ENCODE measurements at places on chromosomes 2 and 18. TPM values are rescaled to one million over a fixed set of nuclear protein-coding genes. Genes with fewer than 3 reads are reported as not detected.

DNA sequence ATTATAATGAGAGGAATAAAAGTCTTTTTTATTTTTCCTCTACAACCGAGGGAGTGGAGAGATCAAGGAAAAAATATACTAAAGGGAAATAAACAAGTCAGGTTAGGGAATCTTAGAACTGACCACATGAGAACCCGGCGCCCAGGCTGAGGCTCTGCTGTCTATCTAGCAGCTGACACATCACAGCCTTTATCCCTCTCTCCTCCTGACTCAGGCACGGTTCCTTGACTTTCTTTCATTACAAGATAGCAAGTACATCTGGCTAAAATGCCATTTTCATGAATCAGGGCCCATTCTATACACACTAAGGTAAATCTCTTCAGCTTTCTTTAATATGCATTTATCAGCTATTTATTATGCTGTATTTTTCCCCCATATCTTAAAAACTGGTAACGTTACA, 296.0 kb downstream of the TMX3 start:
- DNase-seq = no peak

The MAB21L4 gene
- total RNA-seq = 4.5 TPM

GRCh38 chr18:75052475-75052874, 156.5 kb downstream of the PTGR3 start:
- no peak for DNase-seq

The PCARE gene
- 0.10 TPM for total RNA-seq

DNA sequence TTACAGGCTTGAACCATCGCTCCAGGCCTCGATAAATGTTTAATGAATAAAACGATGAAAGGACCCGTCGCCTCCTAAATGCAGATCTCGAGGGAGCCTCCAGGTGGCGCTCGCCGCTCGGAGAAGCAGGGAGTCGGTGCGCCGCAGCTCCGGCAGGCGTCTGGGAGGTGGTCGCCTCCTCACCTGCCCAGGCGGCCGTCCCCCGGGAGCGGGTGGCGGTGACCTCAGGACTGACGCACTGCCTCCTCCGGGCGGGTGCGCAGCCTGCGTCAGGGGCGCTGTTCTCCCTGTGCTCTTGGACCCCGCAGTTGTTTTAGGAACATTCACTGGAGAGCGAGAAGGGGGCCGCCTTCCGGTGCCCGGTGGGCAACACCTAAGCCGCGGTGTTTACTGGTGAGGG, 38.6 kb upstream of the POLE4 start:
- peak; percentile 3 for DNase-seq

The SERPINB2 gene
- 153 TPM for total RNA-seq

DNA sequence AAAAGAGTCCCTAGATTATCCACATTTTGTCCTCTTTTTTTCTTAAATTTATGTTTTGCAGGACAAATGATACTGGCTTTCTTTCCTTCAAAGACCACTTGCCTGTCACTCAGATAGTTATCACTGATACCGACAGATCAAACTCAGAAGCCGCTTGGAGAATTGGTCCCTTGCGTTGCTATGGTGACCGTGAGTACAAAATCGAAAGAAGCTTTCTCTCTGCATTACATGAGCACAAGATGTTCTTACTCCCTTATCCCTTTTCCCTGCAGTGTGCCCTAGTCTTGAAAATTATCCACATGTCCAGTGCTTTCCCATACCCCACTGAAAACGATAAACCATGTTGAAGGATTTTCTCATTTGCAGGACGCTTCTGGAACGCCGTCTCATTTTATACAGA, 738.5 kb downstream of the CNTNAP5 start:
- no peak for DNase-seq
